ENCODE measurements at places on chromosomes 1 and 21.

DNA sequence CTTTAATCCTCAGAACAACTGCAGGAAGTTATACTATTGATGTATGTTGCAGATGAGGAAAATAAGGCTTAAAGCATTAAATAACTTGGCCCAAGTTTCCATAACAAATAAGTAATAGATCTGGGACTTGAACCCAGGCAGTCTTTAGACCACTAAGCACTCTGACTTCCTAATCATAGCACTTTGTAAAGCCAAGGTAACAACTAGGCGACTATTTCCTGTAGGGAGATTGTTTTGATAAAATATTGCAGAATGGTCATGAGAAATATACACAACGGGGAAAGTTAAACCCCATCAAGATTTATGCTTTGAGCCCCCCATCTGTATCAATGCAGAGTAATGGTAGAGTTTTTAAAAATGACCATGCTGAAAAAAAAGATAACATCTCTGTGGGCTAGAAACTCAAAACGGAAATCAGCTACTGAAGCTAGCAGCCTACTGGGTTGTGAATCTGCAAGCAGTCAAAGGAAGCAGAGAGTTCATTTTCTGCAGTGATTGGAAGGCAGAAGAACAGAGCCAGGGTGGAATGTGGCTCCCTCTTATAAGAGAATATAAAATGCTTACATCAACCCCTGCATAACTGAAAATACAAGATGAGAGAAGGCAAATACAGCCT is 111.2 kb upstream of the OLIG2 start:
- no peak for DNase-seq

DNA sequence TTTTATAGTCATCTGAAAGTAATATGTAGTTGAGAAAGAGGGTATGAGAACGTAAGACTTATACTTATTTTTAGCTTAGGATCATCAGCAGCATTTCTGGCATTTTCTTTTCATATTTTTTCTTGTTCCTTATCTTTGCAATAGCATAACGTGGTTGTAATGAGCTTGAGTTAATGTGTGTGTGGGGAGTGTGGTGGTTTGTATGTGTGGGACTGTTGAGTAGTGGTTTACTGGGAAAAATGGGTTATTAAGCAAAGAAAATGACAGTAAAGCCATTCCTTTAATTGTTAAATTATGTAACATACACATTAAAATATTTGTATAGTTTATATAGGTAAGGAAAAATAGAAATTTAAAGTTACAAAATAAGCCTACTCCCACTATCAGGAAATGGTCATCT is 15.2 kb downstream of the PIP5K1A start:
- no peak for DNase-seq

DNA sequence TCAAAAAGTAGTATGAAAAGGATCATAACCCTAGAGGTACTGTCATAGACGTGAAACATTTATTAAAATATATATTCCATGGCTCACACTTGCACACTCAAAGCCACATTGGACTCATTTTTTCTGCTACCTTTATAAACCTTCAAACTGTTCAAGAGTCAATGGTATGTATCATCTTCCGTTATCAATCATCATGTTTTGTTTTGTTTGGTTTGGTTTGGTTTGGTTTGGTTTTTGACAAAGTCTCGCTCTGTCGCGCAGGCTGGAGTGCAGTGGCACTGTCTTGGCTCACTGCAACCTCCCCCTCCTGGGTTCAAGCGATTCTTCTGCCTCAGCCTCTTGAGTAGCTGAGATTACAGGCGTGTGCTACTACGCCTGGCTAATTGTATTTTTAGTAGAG is 1.8 kb downstream of the IFNAR2 start:
- DNase-seq = no peak

DNA sequence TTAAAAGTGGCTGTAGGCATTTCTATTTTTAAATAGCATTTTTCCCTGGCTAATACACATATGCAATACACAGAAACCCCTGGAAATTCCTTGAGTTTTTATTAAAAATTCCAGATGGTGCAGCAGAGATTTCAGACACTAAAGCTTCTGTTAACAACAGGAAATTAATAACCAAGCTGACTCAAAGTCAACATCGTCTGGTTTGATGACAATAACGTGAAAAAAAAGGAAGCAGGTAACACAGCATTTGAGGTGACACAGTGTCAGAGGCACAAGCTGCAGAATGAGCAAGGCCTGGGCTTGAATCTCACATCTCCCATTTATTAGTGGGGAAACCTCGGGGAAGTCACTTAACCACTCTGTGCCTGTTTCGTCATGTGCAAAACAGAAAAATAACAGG is 64.6 kb upstream of the GJB5 start:
- DNase-seq = no peak

DNA sequence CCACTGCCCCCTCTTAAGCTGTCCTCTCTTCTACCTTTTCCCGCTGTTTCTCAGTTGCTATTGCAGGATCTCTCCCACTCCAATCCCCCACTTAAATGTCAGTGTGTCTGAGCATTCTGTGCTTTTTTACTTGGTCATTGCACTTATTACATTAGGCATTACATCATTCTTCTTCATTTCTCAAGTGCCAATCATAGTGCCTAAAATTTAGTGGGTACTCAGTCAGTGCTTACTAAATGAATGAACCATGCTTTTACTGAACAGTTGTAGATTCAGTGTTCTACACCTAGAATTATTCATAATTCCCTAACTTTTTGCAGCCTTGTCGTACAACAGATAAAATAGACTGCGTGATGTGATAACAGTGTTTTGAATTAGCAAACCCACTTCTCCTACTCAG is 19.4 kb downstream of the ARMH1 start:
- no peak for DNase-seq

- no peak for DNase-seq
Measured at GRCh38 chr1:156226116-156226538, 13.3 kb downstream of the PMF1 start.

GRCh38 chr1:211603191-211603701 is 24.3 kb upstream of the SLC30A1 start:
- DNase-seq = no peak

DNA sequence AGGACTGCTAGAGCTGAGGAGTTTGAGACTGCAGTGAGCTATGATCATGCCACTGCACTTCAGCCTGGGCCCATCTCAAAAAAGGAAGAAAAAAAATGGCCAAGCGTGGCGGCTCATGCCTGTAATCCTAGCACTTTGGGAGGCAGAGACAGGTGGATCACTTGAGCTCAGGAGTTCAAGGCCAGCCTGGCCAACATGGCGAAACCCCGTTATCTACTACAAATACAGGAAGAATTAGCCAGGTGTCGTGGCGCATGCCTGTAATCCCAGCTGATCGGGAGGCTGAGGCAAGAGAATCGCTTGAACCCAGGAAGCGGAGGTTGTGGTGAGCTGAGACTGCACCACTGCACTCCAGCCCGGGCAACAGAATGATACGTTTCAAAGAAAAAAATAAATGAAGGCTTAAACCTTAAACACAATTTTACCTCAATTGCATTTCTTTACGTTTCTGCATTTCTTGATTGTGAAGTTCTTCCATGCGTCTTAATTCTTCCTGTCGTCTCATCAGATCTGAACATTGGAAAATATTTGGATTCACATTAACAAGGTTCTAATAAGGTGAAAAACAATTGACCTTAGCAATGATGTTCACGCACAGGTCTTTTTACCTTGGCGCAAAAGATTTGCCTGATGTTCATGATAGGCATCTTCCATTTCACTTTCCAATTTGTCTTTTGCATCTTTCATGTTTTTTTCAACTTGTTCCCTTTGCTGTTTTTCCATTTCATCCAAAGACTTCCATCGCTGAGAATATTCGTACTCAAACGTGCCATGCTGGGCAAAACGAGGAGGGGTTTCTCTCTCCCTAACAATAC is 4.2 kb downstream of the SFPQ start:
- DNase-seq = no peak

DNA sequence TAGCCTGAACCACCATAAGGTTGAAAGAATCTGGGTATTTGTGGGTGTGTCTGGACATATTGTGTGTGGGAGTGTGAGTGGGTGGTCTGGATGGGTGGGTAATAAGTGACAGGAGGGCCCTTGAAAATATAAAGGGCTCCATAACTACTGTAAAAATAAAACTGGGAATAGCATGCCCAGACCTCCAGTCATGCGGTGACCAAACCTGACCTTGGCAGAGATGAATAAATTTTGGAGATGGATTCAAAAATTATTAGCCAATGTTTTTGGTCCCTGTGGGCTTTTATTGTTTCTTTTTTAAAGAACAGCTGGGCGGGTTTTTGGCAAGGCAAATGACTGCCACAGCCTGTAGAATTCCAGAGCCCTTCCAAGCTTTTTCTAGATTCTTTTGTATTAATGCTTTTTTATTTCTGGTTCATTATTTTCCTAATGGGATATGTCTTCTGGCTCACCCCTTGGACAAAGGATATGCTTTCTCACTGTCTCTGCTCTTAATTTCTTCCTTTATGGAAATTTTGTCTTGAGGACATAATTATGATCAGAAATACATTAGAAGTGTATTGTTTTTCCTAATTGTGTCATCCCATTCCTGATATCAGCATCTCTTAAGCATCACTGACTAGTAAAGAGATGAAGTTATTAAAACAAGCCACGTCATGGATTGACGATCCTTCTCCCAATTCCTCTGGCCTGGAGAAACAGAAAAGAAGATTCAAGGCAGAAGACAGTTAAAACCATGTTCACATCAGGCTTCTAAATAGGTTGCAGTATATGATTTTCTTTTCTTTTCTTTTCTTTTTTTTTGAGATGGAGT is 69.5 kb downstream of the NTMT2 start:
- no peak for DNase-seq

DNA sequence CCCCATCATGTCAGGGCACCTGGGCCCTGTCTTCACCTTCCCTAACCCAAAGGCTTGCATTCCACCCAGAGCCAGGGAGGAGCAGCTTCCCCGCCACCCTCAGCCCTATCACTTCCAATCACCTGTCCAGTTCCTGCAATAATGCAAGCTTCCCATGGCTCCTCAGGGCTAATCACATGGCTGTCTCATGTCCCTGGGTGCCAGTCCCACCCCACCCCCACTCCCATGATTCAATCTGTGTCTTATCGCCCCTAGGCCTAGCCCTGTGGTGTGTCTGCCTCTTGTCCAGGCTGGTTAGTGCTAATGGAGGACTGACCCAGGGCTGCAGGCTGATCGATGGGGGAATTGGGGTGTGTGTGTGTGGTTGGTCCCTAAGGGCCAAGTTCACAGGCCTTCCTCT is 11.0 kb upstream of the PEAR1 start:
- DNase-seq = no peak

- DNase-seq = no peak
Measured at GRCh38 chr1:46221749-46222148, 18.6 kb downstream of the LURAP1 start.

All from astrocyte of the cerebellum (primary cell).